ENCODE measurements at places on chromosomes 5 and 9.

DNA sequence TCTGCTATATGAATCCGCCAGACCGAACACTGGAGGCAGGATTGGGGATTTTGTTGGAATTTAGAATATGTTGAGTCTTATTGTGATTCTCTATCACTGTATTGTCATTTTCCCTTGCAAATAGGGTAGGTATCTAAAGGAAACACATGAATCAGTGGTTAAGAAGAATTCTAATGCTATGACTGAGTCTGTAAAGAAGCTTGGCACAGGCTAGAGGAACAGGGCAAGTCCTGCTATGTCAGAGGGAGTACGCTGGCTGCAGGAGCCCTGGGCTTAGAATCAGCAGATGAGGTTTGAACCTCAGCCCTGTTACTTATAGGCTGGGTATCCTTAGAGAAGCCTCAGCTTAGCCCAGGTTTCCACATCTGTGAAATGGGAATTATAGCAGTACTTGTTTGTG lies 198.1 kb downstream of the NR3C1 start:
- no peak for DNase-seq

- no peak for DNase-seq
These were observed 19.1 kb downstream of the GALNT10 start for GRCh38 chr5:154209591-154210081.

DNA sequence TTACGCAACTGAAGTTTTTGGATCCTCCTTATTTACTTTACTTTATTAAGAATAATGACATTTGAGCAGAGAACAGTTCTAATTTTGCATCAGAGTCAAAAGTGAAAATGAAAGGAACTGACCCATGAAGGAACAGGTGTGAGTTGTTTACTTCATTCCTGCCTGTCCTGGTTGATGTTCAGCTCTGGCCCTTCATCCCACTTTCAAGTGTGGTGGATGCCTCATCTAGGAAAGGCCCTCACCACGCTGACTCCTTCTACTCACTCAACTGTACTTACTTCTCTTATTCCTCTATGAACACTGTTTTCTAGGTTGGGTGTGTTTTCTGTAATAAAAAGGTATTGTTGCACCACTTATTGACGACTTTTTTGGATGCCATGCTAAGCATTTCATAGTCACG lies 61.8 kb upstream of the PLEKHG4B start:
- no peak for DNase-seq

GRCh38 chr9:74760031-74760700 lies 127.6 kb downstream of the TRPM6 start:
- no peak for DNase-seq

GRCh38 chr5:108214857-108215256 lies 167.0 kb downstream of the FBXL17 start:
- DNase-seq: no peak

GRCh38 chr5:180034564-180034963 lies 37.0 kb downstream of the RNF130 start:
- no peak for DNase-seq

DNA sequence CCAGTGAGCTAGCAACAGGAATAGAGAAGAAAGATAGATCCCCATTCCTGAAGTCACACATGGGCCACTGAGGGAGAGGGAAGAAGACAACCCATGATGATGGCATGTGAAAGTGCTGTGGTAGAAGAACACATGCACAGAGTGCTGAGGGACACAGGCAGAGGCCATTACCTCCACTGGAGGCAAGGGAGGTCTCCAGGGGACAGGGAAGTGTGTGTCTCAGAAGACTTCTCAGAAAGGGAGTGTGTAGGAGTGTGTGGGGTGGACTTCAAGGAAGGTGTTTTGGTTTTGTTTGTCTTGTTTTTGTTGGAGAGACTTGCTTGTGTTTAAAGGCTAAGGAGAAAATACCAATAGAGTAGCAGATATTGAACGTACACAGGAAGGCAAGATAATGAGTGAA lies 77.0 kb upstream of the SMARCA2 start:
- DNase-seq: no peak

DNA sequence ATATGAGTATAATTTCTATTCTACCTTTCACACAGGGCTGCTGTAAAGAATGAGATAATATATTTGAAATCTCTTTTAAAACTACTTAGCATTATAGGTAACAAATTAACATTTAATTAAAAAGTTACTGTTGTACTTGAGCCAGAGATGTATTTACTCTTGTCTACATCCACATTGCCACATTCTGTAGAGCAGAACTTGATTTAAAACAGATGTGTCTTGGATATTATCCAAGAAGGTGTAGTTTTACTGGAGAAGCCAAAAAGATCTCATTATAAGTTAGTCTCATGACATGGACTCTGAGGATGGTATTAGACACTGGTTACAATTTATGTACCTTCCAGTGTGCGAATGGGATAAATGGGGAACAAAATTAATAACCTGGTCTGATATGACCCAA lies 293.1 kb upstream of the CCNH start:
- no peak for DNase-seq

- DNase-seq: no peak
These were observed 33.5 kb downstream of the ELOVL7 start for GRCh38 chr5:60810438-60811085.

GRCh38 chr5:160573318-160573717 lies 151.7 kb downstream of the PTTG1 start:
- DNase-seq: no peak

- DNase-seq: no peak
These were observed 12.4 kb downstream of the PCDH12 start for GRCh38 chr5:141945511-141946051.

GRCh38 chr5:14745188-14745563 lies 80.7 kb downstream of the OTULIN start:
- DNase-seq: no peak

DNA sequence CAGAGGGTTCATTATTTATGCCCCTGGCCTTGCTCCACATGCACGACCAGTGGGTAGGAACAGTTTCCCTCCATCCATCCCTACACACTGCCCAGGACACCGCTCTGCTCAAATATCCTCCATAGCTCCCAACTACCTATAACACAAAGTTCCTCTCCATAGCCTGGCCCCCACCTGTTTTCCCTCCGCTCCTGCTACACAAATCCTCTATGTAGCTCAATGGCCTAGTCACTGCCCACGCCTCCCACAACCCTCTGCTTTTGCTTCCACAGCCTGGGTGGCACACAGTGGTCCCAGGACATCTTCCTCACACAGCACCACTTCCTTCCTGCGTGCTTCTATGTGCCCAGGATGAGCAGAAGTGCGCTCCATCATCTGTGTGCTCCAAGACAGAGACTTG lies 20.4 kb downstream of the REXO4 start:
- no peak for DNase-seq

DNA sequence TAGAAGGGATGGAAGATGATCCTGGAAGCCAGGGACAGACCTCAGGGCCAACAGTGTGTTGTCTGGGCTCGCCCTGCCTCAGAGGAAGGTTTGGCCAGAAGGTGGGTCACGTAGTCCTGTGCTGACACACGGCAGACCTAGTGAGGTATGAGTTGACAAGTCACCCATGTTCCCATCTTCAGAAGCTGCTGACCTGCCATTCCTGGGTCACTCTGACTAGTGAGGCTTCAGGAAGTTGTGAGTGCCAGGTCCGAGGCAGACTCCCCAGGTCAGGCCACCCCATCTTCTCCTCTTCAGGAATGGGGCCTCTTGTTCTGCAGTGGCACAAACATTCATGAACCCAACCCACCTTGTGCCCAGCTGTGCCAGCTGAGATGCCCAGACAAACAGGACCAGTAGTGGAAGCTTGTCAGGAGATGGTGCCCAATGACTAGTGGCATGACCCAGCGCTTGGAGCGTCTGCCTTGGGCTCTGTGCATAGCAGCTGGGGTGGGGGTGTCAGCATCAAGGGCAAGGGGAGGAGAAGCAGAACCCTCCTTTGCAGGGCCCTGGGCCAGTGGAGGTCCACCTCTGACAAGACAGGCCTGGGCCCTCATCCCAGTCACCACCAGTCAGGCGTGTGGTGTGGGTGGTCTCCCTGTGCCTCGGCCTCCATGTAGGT lies 16.8 kb upstream of the ANGPTL2 start:
- no peak for DNase-seq

DNA sequence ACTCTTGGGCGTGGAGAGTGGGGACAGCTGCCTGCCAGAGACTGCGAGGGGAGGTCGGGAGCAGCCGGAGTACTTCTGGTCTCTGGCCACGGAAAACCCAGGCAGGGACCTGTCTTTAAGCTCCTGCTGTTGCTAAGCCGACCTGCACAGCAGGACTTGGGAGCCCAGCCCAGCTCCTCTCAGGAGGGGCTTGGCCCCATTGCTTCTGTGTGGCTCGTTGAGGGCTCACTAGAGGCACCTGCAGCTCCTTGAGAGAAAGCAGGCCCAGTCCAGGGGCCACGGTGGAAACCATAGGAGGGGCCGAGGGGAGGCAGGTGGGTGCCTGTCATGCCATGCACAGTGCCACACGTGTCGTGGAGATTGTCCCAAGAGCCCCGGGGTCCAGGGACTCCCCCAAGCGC lies 3.3 kb upstream of the LCN2 start:
- no peak for DNase-seq

DNA sequence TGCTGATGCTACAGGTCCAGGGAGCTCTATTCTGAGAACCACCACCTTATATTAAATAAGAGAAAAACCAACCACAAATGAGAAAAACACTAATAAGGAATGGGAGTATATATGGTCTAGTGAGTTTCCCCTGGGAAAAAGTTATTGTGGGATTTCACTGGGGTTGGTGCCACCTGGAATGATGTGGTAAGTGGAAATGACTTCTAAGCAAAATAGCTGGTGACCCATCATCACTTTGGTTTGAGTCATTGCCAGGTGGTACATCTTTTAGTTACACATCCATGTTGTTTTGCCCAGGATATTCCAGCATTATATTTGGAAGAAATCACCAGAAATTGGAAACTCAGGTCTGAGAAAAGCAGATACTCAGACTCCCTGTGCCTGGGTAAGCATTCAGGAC lies 437.3 kb downstream of the DTWD2 start:
- no peak for DNase-seq

DNA sequence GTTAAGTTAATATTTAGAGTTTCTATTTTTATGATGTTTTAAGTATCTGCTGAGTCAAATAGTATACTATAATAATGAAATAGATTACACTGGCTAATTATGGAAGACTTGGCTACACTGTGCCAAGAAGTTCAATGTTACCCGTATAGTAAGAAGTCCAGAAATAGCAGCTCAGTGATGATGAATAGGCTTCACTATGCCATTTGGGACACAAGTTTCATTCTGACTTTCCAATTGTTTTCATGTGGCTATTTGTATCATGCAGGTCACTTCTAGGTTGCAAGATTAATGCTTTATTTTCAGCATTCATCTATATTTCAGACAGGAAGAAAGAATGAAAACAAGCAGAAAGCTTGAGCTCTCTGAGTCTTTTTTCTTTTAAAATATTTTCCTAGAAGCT lies 194.5 kb upstream of the RIOK2 start:
- no peak for DNase-seq

DNA sequence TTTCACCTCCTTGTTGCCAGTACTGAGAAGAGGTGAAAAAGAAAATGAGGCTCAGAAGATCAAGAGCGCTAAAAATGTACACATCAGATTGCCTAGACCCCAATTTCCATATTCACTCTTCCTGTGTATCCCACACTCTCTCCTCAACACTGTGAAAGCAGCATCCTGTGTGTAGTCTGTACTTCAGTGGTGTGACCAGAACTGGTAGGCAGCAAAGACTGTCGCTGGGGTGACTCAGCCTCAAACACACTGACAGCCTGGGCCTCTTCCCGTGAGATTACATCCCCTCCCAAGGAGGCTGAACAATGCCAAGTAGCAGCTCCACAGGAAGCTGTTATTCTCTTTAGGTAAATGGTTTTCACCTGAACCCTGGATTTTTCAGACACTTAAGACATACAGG lies 135.5 kb downstream of the CCDC192 start:
- no peak for DNase-seq

GRCh38 chr9:80922544-80922943 lies 766.8 kb downstream of the TLE1 start:
- DNase-seq: no peak

DNA sequence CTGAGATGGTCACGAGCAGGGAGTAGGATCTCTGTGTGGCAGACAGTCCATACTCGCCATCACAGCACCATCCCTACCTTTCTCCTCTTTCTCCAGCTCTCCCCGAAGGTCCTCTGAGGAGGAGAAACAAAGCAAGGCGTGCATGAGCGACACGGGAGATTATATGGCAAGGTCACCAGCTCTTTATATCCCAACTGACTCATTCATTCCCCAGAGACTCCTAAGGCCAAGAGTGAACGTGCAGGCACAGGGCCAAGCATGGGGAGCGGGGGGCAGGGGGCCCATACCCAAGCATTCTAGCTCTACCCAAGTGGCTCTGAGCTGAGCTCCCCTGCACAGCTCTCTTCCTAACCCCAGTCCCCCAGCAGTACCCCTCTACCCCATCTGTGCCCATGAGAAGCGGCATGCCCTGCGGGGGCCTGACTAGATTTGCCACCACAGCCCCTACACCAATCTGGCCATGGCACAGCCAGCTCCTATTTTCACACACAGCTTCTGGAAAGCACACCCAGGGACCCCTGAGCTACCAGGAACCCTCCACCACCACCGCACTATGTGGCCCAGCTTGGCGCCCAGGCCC lies 6.8 kb downstream of the TRIM7 start:
- DNase-seq: no peak

DNA sequence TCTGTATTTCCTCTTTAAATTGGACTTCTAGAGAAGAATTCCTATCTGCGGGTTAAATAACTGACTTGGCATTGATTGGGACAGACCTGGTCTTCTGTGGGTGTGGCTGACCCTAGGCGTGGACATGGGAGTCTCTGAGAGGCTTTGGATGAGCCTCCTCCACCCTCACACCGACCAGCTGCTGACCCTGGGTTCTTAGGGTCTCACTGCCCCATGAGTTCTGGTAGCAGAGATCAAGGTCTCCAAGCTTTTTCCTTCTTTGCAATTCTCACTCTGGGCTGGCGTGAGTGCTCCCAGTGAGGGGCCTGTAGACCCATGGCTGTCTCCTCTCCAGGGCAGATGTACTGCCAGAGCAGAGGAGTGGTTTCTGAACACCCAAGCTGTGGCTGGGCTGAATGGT lies 41.6 kb upstream of the PITX1 start:
- no peak for DNase-seq

- no peak for DNase-seq
These were observed 238.9 kb upstream of the NR4A3 start for GRCh38 chr9:99582814-99583213.

DNA sequence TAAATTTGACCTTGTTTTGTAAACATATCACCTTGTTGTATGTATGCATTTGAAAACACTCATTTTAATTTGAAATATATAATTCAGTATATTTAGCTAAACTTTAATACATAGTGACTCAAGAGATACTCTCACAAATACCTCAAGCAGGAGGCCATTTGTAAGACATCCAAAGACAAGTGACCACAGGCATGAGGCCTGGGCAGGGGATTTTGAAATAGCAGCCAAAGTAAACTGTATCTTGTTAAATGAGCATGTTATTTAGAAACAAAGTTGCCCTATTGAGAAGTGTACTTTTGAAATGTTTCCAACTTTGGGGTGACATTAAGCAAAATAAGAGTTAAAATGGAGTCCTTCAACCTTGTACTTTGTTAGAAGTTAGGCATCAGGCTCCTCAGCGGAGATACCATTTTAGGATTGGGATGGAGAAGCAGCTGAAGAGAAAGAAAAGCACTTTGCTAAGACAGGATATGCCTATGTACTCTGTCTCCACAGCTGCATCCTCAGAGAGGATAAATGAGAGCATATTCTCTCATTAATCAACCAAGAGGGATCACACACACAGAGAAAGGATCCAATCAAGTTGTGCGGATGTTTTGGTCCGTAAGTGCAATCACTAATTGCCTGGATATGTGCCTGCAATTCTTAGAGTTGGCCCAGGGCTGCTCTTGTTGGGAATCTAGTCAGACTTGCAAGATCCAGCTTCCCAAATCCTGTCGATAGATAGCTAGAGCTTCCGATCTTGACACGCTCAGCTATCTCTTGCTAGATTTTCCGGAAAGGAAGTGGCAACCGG lies 157.5 kb upstream of the HAPLN1 start:
- no peak for DNase-seq

- no peak for DNase-seq
These were observed 58.6 kb downstream of the ITGA1 start for GRCh38 chr5:52846182-52846842.

All from stimulated activated CD8-positive, alpha-beta memory T cell treated with anti-CD3 and anti-CD28 coated beads, Interleukin-4, amount 100 ng/mL, for 1 hour (primary cell).